CD14-positive monocyte (primary cell): ENCODE measurements at places on chromosomes 3 and 15. TPM values are rescaled to one million over a fixed set of nuclear protein-coding genes. Genes with fewer than 3 reads are reported as not detected.
A peak's percentile ranks its signal among the peaks of the same experiment; 100 is the strongest.

The ERICH6 gene
- polyA plus RNA-seq = 0.04 TPM in 1 of 2 replicates, not detected in the other

- DNase-seq = no peak
Observed at GRCh38 chr3:66413151-66413751, 87.6 kb downstream of the LRIG1 start.

GRCh38 chr3:45679805-45680204, 9.4 kb upstream of the SACM1L start:
- peak; percentile 67 for DNase-seq

The AGBL1 gene
- polyA plus RNA-seq = not detected in 2 replicates

The CORO2B gene
- not detected for polyA plus RNA-seq
